Stimulated activated CD4-positive, alpha-beta T cell treated with anti-CD3 and anti-CD28 coated beads, Interleukin-1b, Interleukin-23, amount 100 ng/mL, for 1 hour (primary cell): ENCODE measurements at places on chromosomes 11 and 22.

DNA sequence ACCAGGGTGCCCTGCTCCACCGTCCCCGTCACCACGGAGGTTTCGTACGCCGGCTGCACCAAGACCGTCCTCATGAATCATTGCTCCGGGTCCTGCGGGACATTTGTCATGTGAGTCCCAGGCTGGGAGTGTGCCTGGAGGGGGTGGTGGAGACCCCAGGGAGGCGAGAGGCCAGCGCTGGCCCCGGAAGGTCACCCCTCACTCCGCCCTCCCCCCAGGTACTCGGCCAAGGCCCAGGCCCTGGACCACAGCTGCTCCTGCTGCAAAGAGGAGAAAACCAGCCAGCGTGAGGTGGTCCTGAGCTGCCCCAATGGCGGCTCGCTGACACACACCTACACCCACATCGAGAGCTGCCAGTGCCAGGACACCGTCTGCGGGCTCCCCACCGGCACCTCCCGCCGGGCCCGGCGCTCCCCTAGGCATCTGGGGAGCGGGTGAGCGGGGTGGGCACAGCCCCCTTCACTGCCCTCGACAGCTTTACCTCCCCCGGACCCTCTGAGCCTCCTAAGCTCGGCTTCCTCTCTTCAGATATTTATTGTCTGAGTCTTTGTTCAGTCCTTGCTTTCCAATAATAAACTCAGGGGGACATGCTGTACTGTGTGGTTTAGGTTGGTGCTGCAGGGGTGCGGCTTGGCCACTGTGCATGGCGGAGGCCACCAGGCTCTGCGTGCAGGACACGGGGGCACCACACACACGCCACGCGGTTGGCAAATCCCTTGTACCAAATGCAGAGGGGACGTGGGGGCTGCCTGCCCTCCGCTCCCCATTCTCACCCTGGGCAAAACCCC is 35.4 kb downstream of the MUC2 start:
- DNase-seq = no peak

DNA sequence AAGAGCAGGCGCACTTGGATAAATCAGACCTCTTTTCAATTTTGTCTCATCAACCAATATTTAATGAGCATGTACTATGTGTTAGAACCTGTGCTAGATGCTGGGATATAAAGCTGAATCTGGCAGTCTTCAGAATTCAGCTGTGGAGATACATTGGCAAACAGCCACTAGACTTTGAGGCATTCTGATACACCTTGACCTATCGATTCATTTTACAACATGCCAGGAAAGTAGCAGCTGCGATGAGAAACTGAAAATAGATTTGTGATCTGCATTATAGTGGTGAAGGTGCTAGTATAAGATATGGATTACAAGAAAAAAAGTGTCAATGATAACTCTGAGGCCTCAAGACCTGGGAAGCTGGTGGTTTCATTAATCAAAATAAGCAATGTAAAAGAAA is 1338.1 kb upstream of the TENM4 start:
- DNase-seq = no peak

- DNase-seq = no peak
These were observed 382.6 kb upstream of the SYN3 start for GRCh38 chr22:33440756-33441155.

DNA sequence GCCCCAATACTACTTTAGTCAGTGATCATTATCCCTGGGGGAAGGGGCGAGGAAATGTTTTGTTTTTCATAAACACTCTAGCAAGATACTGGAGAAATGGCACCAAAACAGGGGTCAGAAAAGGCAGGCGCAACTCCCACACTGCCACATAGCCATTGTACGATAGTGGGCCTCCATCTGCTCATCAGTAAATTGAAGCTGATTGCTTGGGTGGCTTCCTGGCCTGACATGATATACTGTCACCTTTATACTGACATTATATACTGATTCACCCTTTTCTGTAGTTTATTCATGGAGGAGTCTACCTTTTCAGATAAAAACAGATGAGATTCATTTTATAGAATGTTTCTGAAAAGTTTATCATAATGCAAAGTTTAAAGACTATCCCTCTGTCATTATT is 51.6 kb upstream of the CCDC34 start:
- no peak for DNase-seq

GRCh38 chr22:37419370-37419968 is 7.8 kb downstream of the ELFN2 start:
- no peak for DNase-seq

DNA sequence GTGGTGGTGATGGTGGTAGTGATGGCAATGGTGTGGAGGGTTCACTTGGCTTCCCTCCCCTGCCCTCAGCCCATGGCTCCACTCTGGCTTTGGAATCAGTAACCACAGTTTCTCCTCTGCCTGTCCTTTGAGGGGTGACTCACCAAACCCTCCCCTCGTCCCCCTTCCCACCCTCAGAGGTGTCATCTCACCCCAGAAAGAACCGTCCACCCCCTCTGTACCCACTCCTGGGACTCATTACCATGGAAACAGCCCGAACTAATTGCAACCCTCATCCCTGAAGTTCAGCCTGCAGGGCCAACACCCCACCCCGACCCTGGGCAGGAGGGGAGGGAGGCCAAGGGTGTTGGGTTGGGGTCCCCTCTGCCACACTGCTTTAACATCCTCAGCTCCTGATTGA is 26.6 kb downstream of the PHLDB1 start:
- DNase-seq = no peak

DNA sequence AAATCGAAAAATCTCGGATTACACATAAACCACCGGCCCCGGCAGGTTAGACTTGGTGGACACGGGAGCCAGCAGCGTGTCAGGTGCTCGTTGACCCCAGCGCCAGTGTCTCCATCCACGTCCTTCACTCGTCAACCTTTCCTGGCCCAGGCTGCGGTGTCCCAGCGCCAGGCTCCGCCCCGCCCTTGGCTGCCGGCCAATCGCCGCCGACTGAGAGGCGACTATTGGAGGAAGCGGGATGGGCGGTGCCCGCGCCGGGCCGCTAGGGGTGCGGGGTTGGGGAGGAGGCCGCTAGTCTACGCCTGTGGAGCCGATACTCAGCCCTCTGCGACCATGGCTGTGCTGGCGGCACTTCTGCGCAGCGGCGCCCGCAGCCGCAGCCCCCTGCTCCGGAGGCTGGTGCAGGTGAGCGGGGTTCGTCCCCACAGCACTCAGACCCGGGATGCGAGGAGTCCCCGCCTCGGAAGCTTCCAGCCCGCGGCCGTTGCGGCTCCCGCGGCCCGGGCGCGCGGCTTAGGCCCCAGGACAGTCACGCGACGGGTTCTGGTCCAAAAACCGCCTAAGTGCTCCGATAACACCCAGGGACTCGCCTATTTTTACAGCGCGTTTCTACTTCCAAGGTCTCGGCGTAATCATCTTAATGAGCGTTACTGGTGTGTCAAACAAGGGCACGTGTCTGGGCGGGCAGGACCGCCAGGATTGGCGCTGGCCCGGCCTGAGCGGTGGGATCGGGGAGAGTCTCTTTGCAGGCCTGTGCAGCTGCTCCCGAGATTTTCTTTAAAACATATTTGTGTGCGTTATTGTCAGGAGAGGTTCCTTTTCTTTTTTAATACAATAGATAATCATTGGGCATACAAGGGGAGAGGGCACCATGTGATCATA is at the start of gene ACAT1:
Gene ACAT1 (plus strand): TSS at position 294 of the 882 bp plus-strand sequence. CDS start 40 bp downstream, at position 334.
- peak; percentile 94 for DNase-seq

DNA sequence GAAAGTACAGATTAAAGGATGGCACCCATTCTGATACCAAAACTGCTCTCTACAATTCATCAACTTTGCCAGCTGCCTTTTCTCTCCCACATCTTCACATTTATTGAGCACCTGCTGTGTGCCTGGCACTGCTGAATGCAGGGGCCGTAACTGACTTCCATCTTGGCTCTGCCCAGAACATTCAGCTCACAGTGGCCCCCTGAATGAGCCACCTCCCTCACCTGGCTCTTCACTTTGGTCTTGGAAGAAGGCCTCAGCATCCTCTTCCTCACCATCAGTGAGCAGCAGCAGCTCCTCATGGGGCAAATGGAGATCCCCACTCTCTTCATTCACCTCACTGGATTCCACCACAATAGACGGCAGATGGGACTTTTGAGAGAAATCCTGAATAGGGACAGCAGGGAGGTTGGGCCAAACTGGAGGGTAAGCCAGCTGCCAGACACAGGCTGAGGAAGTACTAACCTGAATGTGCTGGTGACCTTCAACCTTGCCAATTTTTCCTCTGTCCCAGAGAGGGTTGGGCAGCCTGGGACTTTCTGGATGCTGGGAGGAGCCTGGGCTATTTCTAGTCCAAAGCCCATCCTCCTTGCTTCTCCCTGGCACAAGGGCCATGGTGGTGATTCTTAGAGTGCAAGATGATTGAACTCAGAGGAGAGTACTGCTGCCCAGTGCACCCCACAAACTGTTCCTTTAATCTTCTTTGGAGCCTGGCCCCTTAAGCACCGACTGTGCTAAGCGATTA is 1.9 kb upstream of the UQCC3 start:
- no peak for DNase-seq

GRCh38 chr11:32034149-32034548 is 56.7 kb upstream of the RCN1 start:
- DNase-seq = no peak

DNA sequence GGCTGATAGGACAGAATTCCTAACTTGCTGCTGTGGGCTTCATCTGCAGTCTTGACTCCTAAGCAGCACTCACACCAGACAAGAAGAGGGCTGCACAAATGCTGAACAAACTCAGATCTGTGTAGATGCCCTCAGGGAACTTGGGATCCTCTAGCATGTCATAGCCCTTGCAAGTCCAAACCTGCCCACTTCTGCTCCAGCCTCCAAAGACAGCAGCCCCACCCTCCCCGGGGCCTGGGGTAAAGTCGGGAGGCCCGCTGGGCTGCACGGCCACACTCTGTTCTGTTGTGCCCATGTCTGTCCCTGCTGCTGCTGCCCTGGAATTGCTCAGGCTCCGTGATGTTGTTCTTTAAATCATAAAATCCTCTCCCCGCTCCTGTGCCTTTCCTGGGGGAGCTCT is 28.3 kb downstream of the DRD2 start:
- DNase-seq = no peak

GRCh38 chr22:29359469-29359868 is 28.9 kb downstream of the AP1B1 start:
- DNase-seq = no peak

- no peak for DNase-seq
These were observed 10.0 kb upstream of the KCTD14 start for GRCh38 chr11:78033040-78033439.

DNA sequence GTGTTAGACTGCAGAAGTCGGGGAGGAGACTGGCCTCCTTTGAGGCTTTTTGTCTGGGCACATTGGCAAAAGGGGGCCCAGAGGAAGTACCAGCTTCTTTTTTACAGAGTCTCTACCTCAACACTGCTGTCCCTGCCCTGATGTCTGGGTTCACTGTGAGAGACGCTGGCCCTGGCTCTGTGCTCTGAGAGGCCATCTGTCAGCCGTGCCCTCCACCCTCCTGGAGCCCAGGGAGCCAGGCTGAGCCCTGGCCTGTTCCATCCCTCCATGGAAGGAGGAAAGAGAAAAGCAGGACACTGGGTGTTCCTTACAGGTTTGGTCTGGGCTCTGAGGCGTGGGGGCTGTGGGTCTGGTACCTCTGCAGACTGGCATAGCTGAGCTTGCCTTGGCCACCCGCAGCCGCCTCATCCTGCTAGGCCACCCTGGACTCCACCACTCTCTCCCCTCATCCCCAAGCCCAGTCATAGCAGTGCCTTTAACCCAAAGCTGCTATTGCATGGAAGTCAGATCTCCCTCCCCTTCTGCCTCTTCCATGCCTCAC is 105.5 kb upstream of the PARVA start:
- no peak for DNase-seq

- no peak for DNase-seq
These were observed 90.0 kb upstream of the LINC01488 start for GRCh38 chr11:69391192-69392103.

DNA sequence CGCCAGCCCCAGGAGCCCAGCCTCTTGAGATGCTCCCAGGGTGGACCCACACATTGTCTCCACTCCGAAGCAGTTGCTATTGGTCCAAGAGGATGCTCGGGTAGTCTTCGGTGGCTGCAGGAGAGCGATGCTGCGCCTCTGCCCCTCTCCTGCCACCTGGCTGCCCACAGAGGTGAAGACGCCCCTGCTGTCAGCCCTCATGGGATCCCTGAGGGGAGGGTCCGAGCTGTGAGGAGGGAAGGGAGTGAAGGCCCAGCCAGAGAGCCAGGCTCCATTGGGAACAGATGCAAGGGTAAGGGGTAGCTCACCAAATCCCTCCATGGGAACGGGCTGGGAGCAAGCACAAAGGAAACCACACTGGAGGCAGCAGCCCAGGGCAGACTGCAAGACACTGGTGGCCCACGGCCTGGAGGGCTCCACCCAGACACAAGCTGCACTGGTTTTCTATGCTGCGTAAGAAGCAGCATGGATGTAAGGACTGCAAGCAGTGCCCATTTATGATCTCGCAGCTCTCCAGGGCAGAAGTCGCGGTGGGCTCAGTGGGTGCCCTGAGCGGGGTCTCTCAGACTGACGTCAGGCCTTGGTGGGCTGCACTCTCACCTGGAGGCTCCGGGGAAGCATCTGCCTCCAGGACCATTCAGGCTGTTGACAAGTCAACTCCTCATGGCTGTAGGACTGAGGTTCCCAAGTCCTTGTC is 15.7 kb downstream of the TSPAN32 start:
- DNase-seq = no peak

DNA sequence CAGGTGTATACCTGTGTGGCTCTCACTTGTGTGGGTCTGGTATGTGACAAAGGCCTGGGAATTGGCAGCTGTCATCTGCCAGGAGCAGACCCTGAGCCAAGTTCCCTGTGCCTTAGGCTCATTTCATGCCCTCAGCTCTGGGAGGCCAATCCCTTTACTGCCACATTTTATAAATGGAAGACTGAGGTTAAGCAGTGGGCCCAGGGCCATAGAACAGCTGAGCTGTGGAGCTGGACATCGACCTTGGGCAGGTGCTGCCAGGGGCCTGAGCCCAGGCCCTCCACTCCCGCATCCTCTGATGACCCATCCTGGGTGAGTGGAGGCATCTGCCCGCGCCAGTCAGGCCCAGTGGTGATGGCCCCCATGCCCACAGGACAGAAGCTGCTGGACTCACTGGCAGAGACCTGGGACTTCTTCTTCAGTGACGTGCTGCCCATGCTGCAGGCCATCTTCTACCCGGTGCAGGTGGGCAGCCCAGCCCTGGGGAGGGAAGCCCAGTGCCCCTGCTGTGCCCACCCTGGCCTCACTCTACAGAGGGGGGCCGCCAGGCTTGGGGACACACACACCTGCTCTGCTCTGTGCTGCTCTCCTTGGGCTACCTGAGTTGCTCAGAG is 20.9 kb upstream of the ARHGAP8 start:
- DNase-seq = no peak

DNA sequence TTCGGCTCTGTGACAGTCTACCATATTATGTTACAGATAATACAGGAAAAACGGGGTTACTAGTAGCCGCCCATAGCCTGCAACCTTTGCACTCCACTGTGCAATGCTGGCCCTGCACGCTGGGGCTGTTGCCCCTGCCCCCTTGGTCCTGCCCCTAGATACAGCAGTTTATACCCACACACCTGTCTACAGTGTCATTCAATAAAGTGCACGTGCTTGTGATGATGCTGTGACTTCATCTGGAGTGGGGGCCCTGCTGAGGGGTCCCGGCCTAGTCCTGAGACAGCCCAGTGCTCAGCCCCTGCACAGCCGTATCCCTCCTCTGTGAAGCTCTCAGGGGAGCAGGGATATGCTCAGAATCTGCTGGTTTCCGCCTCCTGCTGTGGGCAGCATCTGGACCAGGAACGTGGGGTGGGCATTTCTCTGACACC is 1.2 kb downstream of the IFITM1 start:
- DNase-seq = no peak

- no peak for DNase-seq
These were observed 17.7 kb upstream of the MS4A7 start for GRCh38 chr11:60360621-60361020.
